ENCODE measurements at places on chromosomes 13 and 19. TPM values are rescaled to one million over a fixed set of nuclear protein-coding genes. Genes with fewer than 3 reads are reported as not detected.

KLK1 gene
- not detected for polyA plus RNA-seq

PROZ gene
- not detected for polyA plus RNA-seq

CEACAM16 gene
- polyA plus RNA-seq = 0.08 TPM

DDA1 gene
- polyA plus RNA-seq = 53.5 TPM

VSTM1 gene
- 0.53 TPM for polyA plus RNA-seq

CCNA1 gene
- polyA plus RNA-seq = not detected

ALOX5AP gene
- polyA plus RNA-seq = 2.3 TPM

ERICH6B gene
- polyA plus RNA-seq = not detected

RTBDN gene
- polyA plus RNA-seq = 0.14 TPM

CERS4 gene
- polyA plus RNA-seq = 2.4 TPM

TJP3 gene
- polyA plus RNA-seq = 1.5 TPM

SLC6A16 gene
- 2.4 TPM for polyA plus RNA-seq

PNMA8A gene
- 17.2 TPM for polyA plus RNA-seq

CD79A gene
- 0.29 TPM for polyA plus RNA-seq

THSD8 gene
- polyA plus RNA-seq = not detected

ZNF835 gene
- polyA plus RNA-seq = not detected

MUC16 gene
- 0.03 TPM for polyA plus RNA-seq

KRTDAP gene
- not detected for polyA plus RNA-seq

F10 gene
- polyA plus RNA-seq = not detected

PGLYRP1 gene
- polyA plus RNA-seq = not detected

ZNF667 gene
- not detected for polyA plus RNA-seq

SIGLEC5 gene
- polyA plus RNA-seq = not detected

LILRA6 gene
- not detected for polyA plus RNA-seq

C13orf42 gene
- not detected for polyA plus RNA-seq

ATP4A gene
- polyA plus RNA-seq = 0.05 TPM
